ENCODE measurements at places on chromosomes 13 and 19.
A peak's percentile ranks its signal among the peaks of the same experiment; 100 is the strongest.

DNA sequence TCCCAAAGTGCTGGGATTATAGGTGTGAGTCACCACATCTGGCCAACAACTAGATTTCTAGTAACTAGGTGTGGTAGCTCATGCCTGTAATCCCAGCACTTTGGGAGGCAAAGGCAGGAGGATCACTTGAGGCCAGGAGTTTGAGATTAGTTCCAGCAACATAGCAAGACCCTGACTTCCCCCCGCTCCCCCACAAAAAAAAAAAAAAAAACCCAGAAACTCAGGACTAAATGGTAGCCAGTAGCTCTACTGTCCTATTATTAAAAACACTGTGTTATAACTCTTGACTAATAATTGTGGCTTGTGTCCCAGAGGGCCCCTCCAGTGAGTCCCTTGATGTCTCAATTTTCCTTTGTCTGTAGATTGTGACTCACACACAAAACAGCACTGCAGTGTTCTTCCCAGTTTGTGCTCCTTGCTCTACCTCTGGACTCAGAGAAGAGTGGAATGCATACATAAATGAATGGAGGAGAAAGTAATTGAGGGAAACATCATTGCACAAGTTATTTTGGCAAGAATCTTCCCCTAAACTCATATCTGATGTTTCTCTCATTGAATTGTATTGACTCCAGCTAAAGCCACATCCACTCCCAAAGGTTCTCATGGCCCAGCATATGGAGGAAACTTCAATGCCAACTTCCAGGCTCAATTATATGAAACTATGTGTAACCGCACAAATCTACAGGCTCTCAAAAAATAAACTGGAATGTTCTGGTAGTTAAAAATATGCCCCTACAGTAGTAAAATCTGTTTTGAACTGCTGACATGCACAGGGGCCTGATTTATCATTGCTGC, 8.8 kb downstream of the TPT1 start:
- DNase-seq, result no peak

DNA sequence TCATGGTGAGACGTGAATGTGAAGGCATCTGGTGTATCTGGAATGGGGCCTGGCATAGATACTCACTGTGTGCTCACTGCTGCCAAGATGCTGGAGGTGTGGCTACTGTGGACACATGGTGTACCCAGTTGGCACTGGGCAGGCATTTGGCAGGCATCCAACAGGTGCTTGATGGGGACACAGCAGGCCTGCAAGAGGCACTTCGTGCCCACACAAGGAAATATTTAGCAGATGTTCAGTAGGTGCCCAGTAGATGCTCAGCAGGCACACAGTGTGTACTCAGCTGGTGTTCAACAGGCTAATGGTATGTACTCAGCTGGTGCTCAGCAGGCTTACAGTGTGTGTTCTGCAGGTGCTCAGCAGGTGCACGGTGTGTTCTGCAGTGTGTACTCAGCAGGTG, 14.2 kb downstream of the CRTC1 start:
- DNase-seq, result no peak

GRCh38 chr13:65414187-65414586, 1815.9 kb downstream of the PCDH9 start:
- no peak for DNase-seq

- no peak for DNase-seq
These were observed 238.3 kb upstream of the MAB21L1 start for GRCh38 chr13:35714588-35715377.

- DNase-seq, result no peak
These were observed 201.2 kb downstream of the MTUS2 start for GRCh38 chr13:29021311-29021710.

DNA sequence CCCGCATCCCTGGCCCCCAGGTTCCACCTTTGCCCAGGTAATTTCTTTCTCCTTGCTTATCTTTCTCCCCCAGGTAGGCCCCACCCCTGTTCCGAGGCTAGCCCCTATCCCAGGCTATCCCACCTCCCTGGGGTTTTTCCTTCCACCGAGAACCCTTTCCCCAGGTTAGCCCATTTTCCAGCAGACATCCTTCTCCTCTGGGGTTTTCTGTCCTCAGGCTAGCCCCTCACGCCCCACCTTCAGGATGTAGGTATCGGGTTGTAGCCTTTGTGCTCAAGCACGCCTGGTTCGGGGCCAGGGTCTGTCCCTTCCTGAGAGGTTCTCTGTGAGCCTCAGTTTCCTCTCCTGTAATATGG, 837 bp downstream of the FSD1 start:
- DNase-seq, result no peak

DNA sequence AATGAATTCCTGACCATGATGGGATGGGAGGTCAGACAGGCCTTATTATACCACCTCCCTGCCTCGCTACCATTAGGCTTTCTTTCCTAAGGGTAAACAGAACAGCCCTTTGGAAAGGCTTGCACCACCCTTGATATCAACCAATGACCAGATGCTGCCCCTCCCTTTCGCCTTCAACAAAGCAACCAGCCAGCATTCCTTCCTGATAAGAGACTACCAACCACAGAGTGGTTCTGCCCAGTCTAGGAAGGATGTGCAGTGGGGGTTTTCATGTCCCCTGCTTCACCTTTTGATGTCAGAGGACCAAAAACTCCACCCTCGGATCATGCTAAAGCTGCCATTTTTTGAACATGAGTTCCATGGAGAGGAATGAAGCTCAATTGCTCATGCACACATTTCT, 21.7 kb downstream of the TEX30 start:
- no peak for DNase-seq

DNA sequence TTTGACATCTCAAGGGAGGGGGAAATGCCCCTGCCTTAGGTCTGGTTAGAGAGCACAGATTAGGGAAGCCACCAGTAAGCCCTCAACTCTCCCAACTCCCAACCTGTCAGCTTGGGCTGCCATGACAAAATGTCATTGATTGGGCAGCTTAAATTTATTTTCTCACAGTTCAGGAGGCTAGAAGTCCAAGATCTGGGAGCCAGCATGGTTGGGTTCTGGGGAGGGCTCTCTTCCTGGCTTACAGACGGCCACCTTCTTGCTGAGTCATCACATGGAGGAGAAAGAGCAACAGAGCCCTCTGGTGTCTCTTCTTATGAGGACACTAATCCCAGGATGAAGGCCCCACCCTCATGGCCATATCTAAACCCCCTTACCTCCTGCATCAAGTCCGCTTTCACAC, 24.2 kb downstream of the C19orf12 start:
- peak; percentile 78 for DNase-seq

GRCh38 chr13:90445179-90445578, 902.3 kb upstream of the MIR17HG start:
- DNase-seq, result no peak

DNA sequence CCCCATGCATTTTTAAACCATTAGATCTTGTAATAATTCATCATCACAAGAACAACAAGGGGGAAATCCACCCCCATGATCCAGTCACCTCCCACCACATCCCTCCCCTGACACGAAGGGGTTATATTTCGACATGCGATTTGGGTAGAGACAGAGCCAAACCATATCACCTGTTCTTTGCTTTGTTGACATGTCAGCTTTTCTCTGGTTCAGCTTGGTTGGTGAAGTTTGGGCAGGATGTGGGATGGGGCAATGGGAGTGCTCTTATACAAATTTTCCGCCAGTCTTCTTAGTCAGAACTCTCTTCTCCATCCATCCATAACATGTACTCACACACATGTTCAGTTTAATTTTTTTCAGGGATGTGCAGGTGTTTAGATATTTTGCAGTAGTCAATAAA, 12.9 kb downstream of the TPP2 start:
- DNase-seq, result no peak

- DNase-seq, result no peak
These were observed 7.2 kb downstream of the PHF11 start for GRCh38 chr13:49502954-49503353.

DNA sequence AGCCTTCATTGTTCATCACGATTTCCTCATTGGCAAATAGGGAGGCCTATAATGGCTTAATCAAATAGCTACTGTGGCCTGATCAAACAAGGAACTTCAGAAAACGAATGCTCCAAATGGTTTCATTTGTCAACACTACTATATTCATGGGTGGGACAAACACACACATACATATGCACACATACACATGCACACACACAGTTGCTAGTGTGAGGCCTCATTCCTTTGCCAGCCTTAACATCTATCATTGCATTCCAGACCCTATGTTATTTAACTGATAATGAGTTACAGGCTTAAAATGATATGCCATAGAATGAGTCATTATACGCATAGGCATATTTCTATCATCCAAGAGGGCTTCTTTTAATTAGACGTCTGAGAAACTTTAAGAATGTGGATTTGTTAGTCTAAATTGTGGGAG, 140.2 kb downstream of the KLF5 start:
- no peak for DNase-seq

GRCh38 chr13:97474349-97474980, 40.5 kb downstream of the RAP2A start:
- no peak for DNase-seq

DNA sequence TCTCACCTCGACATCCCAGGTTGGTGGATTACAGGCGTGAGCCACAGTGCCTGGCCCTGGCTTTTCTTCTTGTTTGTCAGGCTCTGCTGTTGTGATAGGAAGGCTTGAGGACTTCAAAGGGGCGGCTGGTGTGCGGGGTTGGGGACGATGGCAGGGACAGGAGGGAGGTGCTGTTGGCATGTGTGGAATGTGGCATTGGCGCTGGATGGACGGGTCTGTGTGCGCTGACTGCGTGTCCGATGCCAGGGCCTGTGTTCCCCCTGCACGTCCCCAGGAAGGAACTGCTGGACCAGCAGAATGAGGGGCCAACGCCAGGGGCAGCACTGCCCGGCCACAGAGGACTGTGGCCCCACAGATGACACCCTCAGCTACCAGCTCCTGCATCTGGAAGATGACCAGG, 12.7 kb upstream of the PTBP1 start:
- DNase-seq, result no peak

DNA sequence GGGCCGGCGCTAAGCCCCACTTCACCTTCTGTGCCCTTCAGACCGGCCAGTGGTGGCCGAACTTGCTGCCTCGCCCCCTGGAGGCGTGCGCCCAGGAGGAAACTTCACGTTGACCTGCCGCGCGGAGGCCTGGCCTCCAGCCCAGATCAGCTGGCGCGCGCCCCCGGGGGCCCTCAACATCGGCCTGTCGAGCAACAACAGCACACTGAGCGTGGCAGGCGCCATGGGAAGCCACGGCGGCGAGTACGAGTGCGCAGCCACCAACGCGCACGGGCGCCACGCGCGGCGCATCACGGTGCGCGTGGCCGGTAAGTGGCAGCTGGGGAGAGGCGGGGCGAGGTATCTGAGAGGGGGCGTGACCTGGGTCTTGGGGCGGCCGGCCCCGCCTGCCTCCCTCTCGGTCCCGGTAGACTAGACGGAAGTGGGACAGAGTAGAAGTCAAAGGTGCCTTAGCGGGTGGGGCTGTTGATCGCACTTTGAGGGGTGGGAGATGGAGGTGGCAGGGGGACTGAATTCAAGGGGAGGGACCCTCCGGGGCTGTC, 5.6 kb downstream of the ICAM5 start:
- DNase-seq, result peak; percentile 75

DNA sequence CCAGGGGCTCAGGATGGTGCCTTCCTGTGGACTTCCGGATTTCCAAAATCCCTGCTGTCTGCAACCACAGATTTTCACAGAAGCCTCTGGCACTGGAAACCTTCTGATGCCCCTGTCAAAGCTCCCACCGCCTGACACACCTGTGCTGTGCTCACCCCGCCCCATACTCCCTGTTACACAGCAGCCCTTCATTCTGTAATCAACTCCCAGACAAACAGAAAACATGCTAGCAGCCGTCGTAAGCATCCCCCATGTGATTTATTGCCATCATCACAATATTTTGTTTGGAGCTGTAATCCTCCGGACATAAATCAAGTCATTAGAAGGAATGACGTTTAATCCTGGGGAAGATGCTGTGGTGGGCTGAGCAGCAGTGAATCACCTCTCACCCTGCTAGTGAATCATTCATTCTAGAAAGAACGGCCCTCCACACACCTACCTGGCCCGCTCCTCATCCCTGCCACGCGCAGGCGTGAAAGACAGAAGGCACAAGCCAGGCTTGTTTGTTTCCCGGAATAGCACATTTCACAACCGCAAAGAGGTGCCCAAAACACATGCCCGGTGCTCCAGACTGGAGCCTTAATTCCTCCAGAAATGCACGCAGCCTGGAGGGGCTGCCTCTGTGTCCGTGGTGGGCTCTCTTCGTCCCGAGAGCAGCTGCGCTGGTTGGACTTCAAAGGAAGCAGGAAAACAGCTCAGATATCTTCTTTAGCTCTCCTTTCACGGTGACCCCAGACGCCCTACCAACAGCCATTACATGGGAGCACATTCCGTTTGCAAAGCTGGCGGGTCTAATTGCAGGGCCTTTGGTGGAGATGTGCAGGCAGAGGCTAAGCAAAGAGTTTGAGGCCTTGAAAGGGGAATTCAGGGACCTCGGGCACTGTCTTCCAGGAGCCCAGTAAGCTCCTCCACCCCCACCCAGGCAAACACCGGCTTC, 41.3 kb upstream of the KCTD15 start:
- no peak for DNase-seq

GRCh38 chr13:40660141-40660664, 6.2 kb downstream of the FOXO1 start:
- DNase-seq, result no peak

GRCh38 chr13:83162493-83162892, 719.8 kb downstream of the SLITRK1 start:
- DNase-seq, result no peak

GRCh38 chr13:94778986-94779385, 66.6 kb upstream of the SOX21 start:
- DNase-seq, result no peak

GRCh38 chr13:39073983-39074382, 35.7 kb downstream of the NHLRC3 start:
- no peak for DNase-seq

GRCh38 chr13:97133554-97133953, 88.6 kb upstream of the MBNL2 start:
- no peak for DNase-seq

GRCh38 chr19:6108721-6109633, 1.3 kb downstream of the RFX2 start:
- DNase-seq, result peak; percentile 73

DNA sequence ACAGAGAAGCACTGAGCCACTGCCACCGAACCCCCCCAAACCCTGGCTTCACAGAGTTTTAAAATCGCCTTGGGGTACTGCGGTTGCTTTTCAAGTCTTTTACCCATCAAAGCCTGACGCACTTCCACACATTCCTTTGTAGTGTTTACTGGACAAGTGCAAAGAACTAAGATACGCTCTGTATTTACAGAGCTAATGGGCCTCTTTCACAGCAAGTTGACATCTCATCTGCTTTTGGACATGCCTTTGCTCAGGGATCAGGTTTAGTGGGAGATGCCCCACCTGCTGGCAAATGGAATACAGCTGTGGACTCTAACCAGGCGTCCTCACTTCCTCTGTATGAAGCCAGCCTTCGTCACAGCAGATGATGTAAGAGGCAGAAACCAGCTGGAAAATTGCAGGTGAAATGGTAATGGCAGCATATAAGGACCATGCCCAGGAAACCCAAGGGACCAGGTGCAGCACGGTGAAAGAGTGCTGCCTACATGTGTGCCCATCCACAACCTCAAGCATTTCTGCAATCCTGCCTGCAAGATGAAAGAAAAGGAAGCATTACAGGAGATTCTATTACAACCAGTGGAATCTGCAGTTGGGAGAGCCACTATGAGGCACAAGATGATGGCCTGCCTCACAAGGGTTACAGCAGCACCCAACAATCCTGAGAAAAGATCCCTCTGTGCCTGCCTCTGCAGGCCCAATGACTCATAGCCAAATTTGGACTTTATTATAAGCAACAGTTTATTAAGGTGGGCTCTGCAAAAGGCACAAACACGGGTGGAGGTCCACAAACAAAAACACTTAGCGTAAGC, 34.7 kb downstream of the BRD4 start:
- DNase-seq, result no peak

GRCh38 chr13:107907065-107907805, 308.1 kb downstream of the LIG4 start:
- DNase-seq, result no peak

Measured in CD4-positive, alpha-beta T cell treated with Interleukin-2 at 100 ng/mL for 4 hours (primary cell).